ENCODE measurements at places on chromosomes 1 and 21. TPM values are rescaled to one million over a fixed set of nuclear protein-coding genes. Genes with fewer than 3 reads are reported as not detected.
A peak's percentile ranks its signal among the peaks of the same experiment; 100 is the strongest.

AADACL3 gene
- total RNA-seq = 0.94 TPM

- DNase-seq = no peak
Observed at GRCh38 chr1:65210325-65210724, 62.3 kb downstream of the AK4 start.

DNA sequence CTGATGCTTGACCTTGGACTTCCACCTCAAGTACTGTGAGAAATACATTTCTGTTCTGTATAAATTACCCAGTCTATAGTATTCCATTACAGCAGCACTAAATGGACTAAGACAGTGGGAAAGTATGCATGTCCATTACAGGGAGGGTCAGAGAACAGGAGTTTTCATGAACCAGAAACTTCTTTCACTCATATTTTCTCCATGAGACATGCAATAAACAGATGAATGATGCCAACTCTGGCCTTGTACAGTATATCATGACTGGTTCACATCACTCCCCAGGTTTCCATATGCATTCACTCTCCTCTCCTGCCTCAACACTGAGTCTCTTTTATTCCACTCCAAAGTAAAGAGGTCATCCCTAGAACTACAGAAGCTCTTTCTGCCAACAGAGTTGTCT, 4.5 kb upstream of the IFI16 start:
- DNase-seq = no peak

- DNase-seq = no peak
Observed at GRCh38 chr1:177171536-177172123, 872 bp downstream of the BRINP2 start.

- no peak for DNase-seq
Observed at GRCh38 chr1:56774067-56774609, 45.1 kb downstream of the FYB2 start.

CLDN19 gene
- 15.9 TPM for total RNA-seq

DNA sequence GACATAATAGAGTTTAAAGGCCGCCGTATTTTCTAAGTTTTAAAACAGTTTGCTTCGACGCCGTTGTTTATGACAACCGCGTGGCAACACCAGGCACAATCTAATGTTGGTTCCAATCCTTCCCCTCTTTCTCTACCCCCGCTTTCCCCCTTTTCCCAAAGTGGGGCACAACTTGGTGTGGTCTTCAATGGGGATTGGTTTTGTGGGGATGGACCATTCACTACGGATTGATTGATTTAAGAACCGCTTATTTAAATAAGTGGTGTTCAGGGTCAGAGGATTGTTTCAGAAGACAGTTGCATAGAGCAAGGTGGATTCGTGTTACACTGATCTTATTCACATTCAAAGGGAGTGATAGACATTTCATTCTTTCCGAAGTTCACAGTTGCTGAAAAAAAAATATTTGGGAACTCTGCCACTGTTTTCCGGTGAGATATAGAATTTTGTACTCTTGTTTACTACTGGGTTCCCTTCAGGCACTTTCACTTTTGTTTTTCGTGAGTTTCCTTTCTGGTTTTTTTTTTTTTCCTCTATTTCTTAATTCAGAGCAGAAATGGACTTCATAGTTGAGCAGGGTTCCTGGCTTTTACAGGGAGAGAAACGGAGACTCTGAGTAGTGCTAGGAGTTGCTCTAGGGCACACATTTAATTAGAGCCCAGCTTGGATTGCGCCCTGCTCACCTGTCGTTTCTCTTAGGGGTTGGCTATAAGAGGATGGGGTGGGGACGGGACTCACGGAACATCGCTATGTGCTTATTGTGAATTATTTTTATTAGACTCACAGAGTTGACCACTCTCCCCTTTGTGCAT, 79.6 kb upstream of the AK4 start:
- no peak for DNase-seq

NBPF10 gene
- 0.63 TPM for total RNA-seq

GRCh38 chr1:94670273-94670672, 128.7 kb upstream of the F3 start:
- no peak for DNase-seq

DNA sequence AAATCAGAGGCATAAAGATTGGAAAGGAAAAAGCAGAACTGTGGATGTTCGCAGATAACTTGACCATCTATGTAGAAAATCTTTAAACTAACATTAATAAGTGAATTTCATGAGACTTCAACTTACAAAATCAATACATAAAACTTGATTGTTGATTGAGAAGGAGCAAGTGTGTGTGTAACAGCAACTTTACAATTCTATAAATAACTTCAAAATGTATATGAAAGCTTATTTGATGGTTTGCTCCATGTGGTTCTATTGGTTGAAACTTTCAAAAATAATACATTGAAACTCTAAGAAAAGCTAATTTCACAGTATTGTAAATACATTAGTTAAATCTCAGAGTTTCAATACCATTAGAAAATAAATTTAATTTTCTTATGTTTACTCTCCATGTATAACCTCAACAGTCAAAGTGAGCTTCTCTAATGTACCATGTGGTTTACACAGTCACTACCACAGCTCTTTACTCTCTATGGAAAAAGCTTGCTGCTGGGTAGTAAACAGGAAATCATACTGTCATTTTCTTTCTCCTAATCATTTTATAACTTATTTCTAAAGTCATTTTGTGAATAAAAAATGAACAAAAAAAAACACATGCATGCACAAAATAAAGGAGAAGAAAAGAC, 12.0 kb downstream of the AKT3 start:
- no peak for DNase-seq

- no peak for DNase-seq
Observed at GRCh38 chr1:31152181-31152795, 86.8 kb upstream of the PUM1 start.

SPRR2E gene
- not detected for total RNA-seq

- no peak for DNase-seq
Observed at GRCh38 chr1:147522775-147523174, 18.5 kb upstream of the BCL9 start.

- no peak for DNase-seq
Observed at GRCh38 chr1:40003156-40004093, 37.1 kb upstream of the CAP1 start.

GRCh38 chr1:21861602-21862429, 49.8 kb downstream of the LDLRAD2 start:
- no peak for DNase-seq

DNA sequence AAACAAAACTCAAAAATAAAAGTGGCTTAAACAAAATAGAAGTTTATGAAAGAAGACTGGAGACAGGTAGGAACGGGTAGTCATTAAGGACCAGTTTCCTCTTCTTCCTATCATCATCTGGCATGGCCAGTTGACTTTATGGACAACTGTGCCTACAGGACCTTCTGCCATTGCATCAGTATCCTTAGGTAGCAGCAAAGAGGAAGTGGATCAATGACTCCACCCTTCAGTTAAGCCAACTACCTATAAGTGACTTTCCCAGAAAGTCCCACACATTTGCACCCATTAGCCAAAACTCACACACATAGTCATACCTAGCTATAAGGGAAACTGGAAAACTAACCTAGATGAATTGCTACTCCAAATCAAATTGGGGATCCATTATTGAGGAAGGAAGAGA, 51.7 kb downstream of the RASAL2 start:
- no peak for DNase-seq

DNA sequence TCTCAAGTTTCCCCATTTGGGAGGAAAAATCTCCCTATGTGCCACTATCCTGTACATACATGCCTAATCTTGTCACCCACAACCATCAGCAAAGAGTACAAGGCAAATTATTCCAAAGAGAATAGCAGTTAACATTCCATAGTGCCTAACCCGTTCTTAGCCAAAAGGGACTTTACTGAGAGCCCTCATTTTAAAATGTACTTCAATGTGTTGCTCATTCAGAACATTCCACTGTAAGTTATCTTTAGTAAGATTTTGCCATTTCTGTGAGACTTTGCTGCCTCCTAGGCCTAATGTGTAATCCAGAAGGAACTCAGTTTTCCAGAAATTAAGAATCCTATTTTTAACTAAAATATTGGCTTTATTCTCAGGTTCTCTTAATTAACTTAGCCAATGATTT, 11.3 kb upstream of the MRPL55 start:
- no peak for DNase-seq

DNA sequence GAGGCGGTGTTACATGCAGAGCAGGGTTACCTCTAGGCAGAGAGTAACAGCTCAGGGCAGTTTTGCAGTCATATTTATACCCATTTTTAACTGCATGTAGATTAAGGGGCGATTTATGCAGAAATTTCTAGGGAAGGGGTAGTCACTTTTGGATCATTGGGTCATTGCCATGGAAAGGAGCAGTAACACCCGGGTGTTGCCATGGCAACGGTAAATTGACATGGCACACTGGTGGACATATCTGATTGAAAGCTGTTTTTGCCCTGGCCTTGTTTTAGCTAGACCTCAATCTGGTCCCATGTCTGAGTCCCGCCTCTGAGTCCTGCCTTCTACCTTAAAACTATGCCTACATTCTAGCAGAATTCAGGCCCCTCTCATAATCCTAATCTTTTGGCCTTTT, 11.8 kb upstream of the USP1 start:
- DNase-seq = no peak

RAB7B gene
- total RNA-seq = not detected

- no peak for DNase-seq
Observed at GRCh38 chr1:167904652-167905130, 9.2 kb downstream of the ADCY10 start.

GRCh38 chr1:15139654-15140350, 13.7 kb upstream of the TMEM51 start:
- peak; percentile 62 for DNase-seq

Data from WTC11 (cell line).